Dorsolateral prefrontal cortex (tissue), 122 donors: ENCODE measurements at places on chromosomes 1 and 21. TPM values are rescaled to one million over a fixed set of nuclear protein-coding genes. Genes with fewer than 3 reads are reported as not detected.
A peak's percentile ranks its signal among the peaks of the same experiment; 100 is the strongest.

The KRTAP19-3 gene
- not detected for total RNA-seq

The GSTM1 gene
- 44.1 TPM for total RNA-seq

The COL18A1 gene
- total RNA-seq: 11.9 TPM

The SYT11 gene
- total RNA-seq: 359 TPM

The UBL4B gene
- 0.46 TPM for total RNA-seq

The CCDC30 gene
- 26.9 TPM for total RNA-seq

DNA sequence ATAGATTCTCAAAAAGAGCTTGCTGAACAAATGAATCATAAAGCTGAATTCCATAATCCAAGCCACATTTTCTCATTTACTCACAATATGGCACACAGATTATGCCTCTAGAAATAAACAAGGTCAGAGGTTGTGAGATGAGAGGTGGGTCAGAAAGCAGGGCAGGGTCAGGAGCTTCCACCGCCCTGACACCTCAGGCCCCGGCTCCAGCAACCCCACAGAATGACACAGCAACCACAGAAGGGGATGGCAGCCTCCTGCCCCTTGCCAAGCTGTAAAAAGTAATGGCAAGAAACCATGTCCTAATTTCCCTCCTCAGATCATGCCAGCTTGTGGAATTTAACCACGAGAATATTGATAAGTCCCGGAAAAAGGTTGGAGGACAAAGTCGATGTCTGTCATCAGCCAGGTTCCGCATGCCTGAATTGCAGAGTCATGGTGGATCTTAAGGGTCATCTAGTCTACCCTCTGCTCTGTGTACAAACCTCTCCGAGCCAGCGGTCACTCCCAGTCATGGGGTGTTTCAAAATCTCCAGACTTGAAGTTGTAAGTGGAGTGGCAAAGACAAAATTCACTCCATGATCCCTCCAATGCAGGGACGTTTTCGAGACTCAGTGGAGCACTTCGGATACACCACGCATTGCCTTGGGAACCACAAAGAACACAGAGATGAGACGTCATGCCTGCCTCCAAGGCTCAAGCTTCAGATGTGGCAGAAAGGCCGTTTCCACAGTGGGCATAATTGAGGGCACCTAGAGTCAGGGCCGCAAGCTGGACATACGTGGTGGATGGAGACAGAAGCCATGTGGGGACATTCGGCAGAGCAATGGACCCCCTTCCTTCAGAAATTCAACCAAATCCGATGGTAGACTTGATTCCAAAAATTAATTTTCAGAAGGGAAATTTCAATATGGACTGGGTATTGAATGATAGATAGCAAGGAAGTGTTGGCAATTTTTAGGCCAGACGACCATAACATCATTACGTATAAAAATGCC is 254.0 kb downstream of the TOMM20 start:
- DNase-seq: no peak

DNA sequence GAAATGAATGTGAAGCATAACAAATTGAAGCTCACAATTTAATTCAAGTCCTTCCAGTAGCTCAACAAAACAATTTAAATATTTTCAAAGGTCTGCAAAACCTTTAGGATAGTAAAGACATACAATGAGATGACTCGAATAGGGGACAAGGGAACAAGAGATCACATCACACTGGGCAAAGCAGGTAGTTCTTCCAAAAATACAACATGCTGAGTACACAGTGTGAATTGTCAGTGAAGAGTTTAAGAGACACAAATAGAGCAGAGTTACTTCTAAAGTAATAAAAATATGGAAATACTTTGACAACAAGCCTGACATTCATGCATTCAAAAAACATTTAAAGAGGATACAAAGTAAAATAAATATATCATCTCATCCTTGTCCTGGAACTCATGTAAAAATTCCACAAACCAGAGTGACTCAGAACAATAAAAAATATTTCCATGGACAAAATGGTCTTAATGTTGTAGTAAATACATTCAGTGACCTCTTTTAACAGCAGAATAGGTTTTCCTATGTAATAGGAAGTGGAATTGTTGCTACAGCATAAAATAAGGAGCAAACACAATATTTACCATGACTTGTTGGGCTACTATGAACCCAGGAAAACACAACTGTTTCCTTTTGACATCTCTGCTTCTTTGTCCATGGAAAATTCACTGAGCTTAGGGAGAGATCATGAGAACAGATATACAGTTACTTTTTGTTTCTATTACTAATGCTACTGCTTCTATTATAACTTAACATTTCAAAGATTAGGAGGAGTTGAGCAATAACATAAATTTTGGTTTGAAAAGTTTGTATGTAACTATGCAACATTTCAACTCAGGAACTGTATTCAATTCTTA is 83.7 kb upstream of the BCL10 start:
- no peak for DNase-seq

GRCh38 chr1:167504467-167504827 is 13.9 kb downstream of the CD247 start:
- DNase-seq: no peak

- DNase-seq: no peak
Measured at GRCh38 chr1:26900815-26901511, 696 bp upstream of the GPATCH3 start.

DNA sequence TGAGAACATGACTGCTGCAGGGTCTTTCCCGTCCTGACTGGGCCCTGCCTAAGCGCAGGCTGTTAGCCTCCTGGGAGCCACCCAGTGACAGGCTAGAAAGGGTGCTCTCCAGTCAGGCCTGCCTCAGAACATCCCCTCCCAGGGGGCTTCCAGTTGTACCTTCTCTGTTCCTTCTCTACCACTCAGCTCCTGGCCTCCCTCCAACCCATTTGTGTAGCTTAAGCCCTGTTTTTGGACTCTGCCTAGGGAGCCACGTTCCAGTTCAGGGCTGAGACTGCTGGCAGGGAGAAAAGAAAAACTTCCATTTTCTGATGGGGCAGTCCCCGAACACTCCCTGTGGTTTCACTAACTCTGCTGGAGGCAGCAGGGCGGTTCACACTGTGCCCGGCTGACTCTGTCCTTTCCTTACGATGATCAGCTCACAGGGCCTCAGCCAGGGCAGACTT is 15.3 kb upstream of the POU3F1 start:
- DNase-seq: no peak

- DNase-seq: no peak
Measured at GRCh38 chr1:202264726-202265125, 71.1 kb downstream of the LGR6 start.

DNA sequence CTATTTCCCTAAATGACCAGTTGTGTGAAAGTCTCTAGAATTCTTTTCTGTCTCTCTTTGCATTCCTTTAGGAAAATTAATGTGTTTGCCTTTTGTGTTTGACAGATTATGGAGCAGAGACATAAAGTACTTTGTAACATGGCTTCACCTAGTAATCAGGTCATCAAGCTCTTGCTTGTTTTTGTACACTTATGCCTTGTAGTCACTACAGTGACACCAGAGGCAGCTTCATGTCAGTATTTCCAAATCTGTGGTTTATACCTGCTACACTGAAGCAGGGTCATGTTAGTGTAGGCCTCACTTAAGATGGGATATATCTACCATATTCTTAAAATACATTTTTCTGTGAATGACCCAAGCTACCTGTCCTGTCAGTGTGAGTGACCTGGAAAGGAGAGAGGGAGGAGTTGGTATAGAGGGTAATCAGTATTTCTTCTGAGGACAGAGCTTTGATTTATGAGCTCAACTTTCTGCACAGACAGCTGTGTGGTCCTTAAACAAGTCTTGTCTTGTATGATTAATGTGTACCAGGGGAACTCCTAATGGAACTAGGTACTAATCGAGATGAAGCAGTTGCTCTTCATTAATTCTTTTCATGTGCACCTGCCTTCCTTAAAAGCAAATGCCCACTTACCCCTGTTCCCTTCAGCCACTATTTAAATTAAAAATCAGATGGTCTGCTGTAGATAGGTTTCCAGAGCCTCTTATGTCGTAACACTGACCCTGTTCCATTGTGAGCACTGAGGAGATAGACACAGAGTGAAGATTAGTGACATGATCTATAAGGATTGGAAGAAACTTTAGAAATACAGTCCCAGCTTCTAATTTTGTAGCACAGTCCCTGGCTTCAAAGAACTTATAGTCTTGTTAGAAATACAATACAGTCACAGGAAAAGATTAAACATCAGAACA is 45.7 kb downstream of the MACO1 start:
- no peak for DNase-seq

- no peak for DNase-seq
Measured at GRCh38 chr1:185857442-185857841, 123.3 kb downstream of the HMCN1 start.

- DNase-seq: no peak
Measured at GRCh38 chr1:174971902-174972301, 27.8 kb upstream of the CACYBP start.

GRCh38 chr1:159141584-159142390 is 29.6 kb upstream of the CADM3 start:
- peak; percentile 89 for DNase-seq

GRCh38 chr1:51553911-51554310 is 34.8 kb upstream of the EPS15 start:
- no peak for DNase-seq

DNA sequence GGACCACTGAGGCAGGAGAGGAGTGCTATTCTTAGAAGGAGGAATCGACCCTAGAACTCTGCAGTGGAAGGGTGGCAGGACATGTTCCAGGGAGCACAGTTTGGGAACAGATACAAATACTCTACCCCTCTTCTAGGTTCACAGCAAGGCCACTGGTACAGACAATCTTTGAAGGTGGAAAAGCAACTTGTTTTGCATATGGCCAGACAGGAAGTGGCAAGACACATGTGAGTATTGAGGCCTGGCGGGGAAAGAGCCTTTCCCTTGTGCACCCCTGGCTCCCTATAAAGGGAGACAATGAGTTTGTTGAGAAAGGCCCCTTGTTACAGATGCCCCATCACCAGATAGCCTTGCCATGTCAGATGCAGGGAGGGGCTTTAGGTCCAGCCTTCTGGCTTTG is 17.8 kb downstream of the KIF2C start:
- no peak for DNase-seq

- no peak for DNase-seq
Measured at GRCh38 chr1:167790117-167790516, 68.3 kb downstream of the MPZL1 start.

GRCh38 chr1:28037946-28038345 is 50.5 kb downstream of the EYA3 start:
- DNase-seq: no peak

DNA sequence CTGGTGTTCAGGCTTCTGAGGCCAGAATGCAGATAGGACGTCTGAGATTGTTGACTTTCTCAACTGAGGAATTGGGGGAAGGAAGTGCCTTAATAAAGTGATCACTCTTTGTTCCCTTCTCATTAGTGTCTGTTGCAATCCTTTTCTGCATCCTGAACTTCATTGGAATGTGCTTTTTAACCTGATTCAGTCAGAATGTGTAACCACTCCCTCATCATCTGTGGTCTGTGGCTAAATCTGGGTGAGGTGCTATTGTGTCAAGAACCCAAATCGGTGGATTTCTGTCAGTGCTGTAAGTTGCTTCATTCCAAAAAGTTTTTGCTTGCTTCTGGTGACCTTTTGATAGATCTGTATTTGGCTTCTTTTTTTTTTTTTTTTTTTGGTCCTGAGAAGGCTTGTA is 38.2 kb downstream of the ARID1A start:
- DNase-seq: no peak

DNA sequence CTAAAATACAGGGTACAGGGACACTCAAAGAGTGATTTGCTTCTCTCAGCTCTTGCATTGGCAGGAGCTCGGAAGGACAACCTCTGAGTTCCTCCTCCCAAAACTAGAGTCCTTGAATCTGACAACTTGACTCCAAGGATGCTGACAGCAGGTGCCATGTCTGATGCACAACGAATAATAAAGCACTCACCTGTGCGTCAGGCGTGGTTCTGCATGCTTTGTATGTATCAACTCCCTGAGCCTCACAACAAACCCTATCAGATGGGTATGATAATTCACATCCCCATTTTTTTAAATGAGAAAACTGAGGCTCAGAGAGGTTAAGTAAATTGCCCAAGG is 1.4 kb downstream of the LAPTM5 start:
- no peak for DNase-seq

GRCh38 chr1:225848030-225848955 is 33.9 kb downstream of the TMEM63A start:
- DNase-seq: peak; percentile 64

- no peak for DNase-seq
Measured at GRCh38 chr21:34567604-34568155, 47.2 kb downstream of the RCAN1 start.

DNA sequence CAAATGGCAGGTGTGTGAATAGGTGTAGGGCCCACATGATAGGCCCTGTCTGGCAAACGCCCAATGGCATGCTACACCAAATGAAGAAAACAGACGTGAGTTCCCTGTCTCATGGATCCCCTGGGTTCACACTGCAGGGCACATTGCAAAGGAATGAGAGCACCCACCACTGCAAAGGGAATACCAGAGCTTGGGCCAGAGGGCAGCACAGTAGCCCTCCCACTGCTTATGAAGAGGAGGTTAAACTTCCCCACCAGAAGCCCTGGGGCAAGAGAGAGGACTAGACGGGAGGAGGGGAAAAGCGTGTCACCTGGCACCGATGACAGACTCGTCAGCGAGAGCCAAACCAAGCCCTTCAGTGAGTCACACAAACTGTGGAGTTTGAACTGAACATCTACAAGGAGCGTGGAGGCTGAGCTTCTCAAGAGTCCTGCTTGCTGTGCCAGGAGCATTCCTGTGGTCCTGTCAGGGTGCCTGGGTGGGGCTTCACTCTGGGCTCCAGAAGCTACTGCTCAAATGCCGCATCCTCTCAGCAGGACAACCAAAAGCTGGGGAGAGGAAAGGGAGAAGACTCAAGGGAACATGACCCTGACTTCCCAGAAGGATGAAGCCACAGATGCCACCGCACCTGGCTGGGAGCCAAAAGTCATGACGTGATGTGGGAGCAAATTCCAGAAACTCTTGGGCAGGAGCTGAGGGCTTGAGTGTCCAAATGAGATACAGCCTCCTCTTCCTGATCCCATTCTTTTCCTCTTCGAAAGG is 61.1 kb downstream of the TOMM20 start:
- DNase-seq: no peak

DNA sequence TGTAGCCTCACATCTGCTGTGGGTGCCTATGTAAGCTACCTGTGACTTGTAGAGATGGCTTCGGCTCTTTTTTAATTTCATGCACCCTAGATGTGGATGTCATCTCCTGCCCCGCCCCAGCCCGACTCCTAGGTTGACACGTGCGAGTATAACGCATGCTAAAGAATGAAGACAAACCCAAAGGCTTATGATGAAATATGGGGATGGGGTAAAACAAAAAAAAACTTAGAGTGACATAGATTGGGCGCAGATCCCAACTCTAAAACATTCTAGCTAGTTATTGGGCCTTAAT is 613 bp upstream of the ERO1B start:
- DNase-seq: no peak

GRCh38 chr21:40640266-40640789 is 206.6 kb downstream of the DSCAM start:
- DNase-seq: no peak
